ENCODE measurements at places on chromosomes 2 and 18.
A peak's percentile ranks its signal among the peaks of the same experiment; 100 is the strongest.

DNA sequence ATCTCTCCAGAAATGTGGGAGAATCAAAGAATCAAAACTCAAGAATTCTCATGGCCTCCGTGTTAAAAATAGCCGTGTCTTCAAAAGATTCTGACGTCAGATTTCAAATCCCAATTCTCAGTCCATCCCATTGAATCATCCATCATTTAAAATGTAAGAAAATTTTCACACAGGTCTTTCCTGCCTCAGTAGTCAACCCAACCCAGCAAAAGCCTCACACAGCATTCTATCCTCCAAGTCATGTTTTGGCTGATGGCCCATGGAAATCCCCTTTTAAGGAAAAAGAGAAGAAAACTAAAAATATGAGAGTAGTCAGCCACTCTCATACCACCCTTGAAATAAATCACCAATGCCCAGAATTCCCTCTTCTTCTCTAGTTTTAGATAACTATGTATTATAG is 211.8 kb downstream of the C1D start:
- ATAC-seq, result no peak

DNA sequence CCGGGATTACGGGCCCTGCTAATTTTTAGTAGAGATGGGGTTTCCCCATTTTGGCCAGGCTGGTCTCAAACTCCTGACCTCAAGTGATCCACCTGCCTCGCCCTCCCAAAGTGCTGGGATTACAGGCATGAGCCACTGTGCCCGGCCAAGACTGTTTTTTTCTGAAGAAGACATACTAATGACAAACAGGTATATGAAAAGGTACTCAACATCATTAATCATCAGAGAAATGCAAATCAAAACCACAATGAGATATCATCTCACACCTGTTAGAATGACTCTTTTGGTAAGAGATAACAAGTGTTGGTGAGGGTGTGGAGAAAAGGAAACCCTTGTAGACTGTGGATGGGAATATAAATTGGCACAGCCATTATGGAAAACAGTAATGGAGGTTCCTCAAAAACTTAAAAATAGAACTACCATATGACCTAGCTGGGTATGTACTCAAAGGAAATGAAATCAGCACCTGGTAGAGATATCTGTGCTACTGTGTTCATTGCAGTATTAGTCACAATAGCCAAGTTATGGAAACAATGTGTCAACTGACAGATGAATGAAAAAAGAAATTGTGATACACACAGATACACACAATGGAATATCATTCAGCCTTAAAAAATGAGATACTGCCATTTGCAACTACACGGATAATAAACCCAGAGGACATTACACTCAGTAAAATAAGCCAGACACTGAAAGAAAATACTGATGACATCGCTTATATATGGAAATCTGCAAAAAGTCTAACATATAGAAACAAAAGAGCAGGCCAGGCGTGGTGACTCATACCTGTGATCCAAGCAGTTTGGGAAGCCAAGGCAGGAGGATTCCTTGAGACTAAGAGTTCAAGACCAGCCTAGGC is 20.8 kb downstream of the SOS1 start:
- no peak for ATAC-seq

GRCh38 chr2:105926960-105927678 is 182.4 kb downstream of the NCK2 start:
- ATAC-seq, result no peak

- ATAC-seq, result no peak
Measured at GRCh38 chr2:51880153-51880552, 848.2 kb upstream of the NRXN1 start.

DNA sequence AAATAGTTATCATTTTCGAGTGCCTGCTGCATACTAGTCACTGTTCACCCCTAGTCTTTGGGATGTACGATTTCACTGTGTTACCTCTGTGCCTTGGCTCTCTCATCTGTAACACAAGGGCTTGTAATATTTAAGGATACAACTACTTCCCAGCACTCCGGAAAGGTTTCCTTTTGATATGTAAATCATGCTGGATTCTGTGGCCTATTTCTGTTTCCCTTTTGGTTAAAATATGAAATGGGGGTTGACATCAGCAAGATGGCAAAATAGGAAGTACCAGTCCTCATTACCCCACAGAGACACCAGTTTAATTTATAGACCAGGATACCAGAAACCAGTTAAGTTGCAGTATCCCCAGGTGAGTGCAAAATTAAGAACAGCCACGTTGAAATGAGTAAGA is 23.5 kb downstream of the PSMG2 start:
- ATAC-seq, result no peak

- peak; percentile 35 for ATAC-seq
Measured at GRCh38 chr18:43869451-43870008, 592.2 kb upstream of the SYT4 start.

Measured in motor neuron (in vitro differentiated cells).